ENCODE measurements at places on chromosomes 7 and 10.

- DNase-seq: no peak
Observed at GRCh38 chr7:69937097-69937496, 338.8 kb downstream of the AUTS2 start.

- peak; percentile 15 for DNase-seq
Observed at GRCh38 chr7:50450590-50451032, 461 bp upstream of the FIGNL1 start.

DNA sequence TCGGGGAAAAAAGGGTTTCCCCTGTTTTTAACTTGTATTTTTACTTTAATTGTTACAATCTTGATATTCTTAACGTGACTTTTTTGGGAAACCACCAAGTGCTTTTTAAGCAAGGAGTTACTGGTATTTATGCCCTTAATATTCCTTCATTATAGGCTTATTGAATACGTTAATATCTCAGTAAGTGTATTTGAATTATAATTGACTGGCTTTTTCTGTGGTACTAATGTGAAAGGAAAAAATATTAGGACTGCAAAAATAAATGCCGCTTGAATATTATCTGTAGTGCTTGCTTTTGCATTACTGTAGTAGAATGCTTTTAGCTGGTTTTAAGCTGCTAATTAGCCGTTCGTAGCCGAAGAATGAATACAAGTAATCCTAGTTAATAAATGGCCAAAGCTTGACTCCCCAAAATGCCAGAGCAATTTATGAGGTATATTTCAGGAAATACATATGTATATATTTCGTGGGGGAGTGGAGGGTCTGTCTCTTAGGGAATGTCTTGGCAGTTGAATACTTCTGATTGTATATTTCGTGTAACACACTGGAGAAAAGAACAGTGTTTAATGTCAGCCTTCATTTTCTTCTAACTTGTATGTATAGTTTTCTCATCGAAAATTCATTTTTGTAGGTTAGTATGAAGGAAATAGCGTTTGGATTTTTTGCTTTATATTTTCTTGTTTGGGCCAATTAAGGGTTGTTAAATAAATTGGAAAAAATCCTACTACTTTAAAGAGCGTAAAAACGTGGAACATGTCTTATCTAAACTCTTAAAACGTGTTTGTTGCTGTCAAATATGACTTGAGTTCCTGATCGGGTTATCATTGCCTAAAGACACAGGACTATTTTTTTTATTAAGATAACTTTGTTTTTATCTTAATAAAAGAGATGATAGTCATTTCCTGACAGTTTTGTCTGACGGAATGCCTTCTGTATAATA is 1.5 kb downstream of the PDCD4 start:
- no peak for DNase-seq

DNA sequence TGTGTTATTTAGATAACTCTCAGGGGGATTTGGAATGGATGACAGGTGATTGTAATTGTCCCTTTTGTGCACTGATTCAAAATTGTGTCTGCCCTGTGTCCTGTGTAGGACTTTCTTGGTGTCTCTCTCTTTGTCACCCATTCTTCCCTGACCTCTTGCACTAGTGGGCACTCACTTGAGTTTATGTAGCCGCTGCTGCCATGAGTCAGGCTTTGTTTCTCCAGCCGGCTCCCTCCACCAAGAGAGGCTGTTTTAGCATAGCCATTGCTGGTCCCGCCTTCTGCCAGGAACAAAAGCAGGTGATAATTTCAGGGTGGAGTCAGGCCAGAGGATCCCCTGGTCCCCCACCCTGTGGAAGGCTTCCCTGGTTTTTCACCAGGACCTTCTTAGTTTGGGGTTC is 8.4 kb downstream of the COL17A1 start:
- DNase-seq: no peak

- DNase-seq: peak; percentile 25
Observed at GRCh38 chr7:18445483-18445882, 50.1 kb upstream of the HDAC9 start.

- DNase-seq: no peak
Observed at GRCh38 chr7:93461350-93461749, 113.2 kb downstream of the CALCR start.

DNA sequence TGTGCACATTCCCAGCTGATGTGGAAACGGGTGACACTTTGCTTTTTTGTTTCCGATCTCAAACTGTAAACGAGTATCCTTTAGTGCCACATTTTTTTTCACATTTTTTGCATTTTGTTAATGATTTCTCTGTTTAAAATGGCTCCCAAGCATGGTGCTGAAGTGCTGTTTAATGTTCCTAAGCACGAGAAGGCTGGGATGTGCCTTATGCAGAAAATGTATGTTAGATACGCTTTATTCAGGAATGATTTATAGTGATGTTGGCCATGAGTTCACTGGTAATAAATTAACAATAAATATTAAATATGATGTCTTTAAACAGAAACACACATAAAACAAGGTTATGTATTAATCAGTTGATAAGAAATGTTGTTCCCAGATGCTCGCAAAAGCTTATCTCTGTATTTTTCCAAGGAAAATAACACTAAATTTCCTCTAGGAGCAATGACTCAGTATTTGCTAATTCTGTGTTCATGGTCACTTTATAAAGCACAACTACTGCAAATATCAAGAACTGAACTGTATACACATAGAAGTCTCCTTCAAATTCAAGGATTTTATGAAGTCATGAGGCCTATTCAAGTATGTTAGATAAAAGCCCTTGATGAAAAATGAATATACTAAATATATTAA is 305.9 kb upstream of the SMIM30 start:
- no peak for DNase-seq

DNA sequence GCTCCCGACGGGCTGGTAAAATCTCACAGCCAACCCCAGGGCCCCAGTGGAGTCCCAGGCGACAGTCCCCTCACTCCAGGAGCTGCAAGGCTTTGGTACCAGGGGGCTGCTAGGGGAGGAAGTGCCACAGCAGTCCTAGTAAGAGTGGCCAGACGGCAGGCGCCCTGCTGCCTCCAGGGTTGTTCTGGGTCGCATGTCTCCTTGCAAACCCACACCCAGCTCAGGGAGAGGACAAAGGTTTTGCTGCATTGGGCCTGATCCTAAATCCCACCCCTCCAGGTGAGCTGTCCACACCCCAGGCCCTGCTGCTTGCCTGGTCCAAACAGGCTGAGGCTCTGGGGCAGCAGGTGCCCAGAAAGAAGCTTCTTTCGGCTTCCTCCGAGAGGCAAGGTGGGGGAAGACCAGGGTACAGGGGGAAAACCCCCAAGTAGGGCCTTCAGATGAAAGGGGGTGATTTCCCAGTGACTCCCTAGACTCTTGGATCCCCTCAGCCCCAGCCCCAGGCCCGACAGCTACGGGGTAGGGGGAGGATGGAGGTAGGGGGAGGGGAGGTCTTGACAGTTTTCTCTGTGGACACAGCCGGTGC is 4.2 kb upstream of the KCP start:
- DNase-seq: no peak

- no peak for DNase-seq
Observed at GRCh38 chr10:90481326-90481923, 376.4 kb downstream of the HTR7 start.

GRCh38 chr10:79404690-79405131 is 40.7 kb downstream of the ZCCHC24 start:
- DNase-seq: no peak

DNA sequence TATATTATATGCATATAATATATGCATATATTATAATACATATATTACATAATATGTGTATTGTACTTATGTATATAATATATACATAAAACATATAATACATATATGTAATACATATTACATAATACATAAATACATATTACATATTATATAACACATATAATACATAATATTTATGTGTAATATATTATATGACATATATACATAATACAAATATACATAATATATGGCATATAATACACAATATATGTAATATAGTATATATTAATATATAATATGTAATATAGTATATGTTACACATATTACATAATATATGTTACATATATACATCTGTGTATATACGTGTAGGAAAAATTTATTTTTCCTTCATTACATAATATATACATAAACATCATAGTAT is 63.4 kb downstream of the SGMS1 start:
- no peak for DNase-seq

DNA sequence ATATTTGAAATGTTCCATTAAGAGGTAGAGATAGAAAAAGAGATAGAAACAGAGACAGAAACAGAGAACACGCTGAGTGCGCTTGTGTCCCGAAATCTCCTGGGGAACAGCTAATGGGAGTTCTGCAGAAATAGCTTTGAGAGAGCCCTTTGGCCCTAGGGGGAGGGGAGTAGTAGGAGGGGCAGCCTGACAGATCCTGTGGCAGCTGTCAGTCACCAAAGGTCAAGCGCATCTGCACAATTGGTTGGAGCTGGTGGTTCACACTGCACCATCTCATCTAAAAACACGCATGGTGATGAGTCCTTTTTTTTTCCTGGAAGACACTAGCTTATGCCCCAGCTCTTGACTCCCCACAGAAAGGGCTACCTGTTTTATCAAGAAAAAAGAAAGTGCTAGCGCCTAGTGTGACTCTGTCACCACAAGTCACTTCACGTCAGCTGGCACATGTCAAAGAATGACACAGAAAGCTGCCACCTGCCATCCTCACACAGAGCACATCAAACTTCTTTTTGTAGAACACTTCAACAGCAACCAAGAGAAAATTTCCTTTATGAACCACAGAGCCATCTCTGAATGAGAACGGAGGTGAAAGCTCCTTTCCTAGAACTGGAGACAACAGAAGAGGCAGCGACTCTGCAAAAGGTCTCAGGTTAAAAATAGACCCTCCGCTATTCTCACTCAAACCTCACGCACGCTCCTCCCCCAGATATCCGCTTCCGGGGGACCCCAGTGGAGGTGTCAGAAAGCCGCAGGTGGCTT is 125.7 kb downstream of the GFRA1 start:
- no peak for DNase-seq

GRCh38 chr10:104589871-104590270 is 51.2 kb upstream of the SORCS3 start:
- DNase-seq: peak; percentile 89

DNA sequence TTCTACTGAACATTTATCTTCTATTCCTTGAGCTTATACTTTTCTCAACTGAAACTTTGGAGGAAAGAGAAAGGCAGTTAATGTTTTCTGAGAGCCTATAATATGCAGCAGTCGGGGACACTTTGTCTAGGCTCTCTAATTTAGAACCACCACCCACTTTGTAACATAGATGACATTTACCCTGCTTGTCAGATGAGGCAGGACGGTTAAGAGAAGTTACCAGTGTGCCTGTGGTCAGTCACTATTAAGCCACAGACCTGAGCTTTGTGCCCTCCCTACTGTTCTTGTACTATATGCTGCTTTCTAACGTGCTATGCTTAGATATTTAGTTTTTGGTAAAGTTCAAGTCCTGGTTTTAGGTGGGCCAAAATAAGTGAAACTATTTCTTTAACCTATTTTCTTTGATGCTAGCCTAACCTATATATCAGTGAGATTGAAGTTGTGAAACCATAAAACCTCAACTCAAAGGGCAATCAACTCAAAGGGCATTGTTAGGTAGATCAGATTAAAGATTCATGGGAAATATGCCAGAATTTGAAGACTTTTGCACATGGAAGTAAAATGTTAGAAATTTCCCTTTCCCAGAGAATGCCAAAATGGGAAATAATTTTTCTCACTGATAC is 156.5 kb upstream of the AGR3 start:
- DNase-seq: no peak

DNA sequence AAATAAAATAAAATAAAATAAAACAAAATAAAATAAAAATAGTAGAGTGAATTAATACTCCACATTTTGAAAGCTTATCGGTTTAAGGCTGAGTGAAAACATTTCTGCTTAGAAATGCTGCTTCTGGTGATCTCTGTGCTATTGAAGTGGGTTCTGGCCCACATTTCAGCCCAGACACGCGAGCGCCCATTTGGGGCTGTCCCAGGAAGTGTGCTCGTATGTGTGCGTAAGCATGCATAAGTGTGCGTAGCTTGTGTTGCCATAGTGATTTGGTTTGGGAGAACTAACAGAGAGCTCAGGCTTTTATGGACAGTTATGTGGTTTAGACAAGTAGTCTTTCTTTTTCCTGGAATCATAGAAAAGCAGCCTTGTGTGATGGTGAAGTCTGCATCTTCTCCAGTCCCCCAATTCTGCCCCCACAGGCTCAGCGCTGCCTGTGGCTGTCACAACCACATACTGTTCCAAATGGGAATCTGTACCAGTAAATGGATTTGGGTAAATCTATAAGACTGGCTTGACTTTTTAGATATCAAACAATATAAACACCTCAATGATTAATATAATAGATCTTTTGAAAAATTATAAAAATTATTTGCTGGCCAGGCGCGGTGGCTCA is 29.8 kb upstream of the PURB start:
- no peak for DNase-seq

GRCh38 chr10:43208147-43209073 is 58.5 kb downstream of the RASGEF1A start:
- DNase-seq: no peak

DNA sequence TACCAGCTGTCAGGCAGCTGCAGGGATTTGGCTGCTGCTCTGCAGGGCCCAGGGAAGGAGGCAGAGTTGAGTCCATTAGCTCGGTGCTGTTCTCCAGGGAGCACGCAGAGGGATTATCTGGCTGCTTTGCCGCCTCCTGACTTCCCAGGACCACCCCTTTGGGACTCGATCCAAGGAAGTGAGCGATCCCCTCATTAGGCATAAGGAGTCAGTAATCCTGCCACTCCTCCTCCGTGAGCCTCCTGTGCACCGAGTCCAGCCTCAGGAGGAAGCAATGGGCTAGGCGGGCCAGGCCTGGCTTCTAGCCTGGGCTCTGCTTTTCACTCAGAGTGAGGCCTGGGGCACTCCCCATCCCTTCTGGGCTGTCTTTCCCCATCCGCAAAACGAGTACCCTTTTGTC is 417.9 kb downstream of the RPS24 start:
- no peak for DNase-seq

DNA sequence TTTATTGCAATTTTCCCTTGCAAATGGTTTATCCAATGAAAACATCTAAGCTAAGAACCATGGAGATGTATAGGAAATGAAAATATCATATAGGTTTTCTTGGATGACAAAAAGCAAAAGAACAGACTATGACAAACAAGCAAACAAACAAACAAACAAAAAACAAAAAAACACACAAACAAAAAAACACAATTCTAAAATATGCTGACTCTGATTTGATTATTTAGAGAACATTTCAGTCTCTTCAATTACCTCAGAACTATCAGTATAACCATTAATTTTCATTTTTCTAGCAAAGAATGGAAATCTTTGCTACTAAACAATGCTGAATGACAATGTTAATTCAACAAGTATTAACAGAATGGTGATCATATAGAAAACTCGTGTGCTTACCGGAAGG is 369.5 kb upstream of the LRRN3 start:
- no peak for DNase-seq

DNA sequence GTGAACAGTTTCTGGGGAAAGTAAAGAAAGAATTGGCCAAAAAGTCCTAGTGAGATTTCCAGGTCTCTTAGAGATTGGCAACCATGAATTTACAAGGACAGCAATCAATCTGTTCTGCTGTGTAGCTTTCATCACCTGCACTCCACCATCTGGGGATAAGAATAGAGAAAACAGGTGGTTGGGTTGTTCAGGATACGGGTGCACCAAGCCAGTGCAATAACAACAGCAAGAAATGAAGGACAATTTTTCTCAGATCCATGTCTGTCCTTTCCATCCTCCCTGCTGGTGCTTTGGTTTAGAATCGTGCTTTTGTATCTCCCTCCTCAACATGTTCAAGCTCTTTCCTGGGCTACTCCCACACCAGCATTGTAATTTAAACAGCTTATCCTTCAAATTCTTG is 787.7 kb downstream of the GRID1 start:
- DNase-seq: no peak

GRCh38 chr7:84509522-84509921 is 314.9 kb upstream of the SEMA3A start:
- no peak for DNase-seq
